Astrocyte (in vitro differentiated cells and primary cell): ENCODE measurements at places on chromosomes 3 and 15. TPM values are rescaled to one million over a fixed set of nuclear protein-coding genes. Genes with fewer than 3 reads are reported as not detected.

Gene SPG21
- total RNA-seq = 60.2 and 61.0 TPM in 2 replicates

Gene BCL2A1
- not detected in 2 replicates for total RNA-seq

Gene UTS2B
- total RNA-seq = 0.75 TPM in 1 of 2 replicates, not detected in the other

Gene GRAMD1C
- 3.7 TPM in 2 replicates for total RNA-seq

Gene RTP3
- total RNA-seq = not detected in 2 replicates

Gene BLM
- total RNA-seq = 2.8 and 3.7 TPM in 2 replicates

Gene PGBD4
- total RNA-seq = 1.4 TPM in 2 replicates

Gene RTP4
- total RNA-seq = 1.2 TPM in 2 replicates

Gene CCR9
- not detected in 2 replicates for total RNA-seq

Gene RLBP1
- not detected in 2 replicates for total RNA-seq

Gene SERPINI1
- 34.4 and 45.0 TPM in 2 replicates for total RNA-seq

Gene LEKR1
- 0.27 and 0.43 TPM in 2 replicates for total RNA-seq

Gene NR1I2
- total RNA-seq = not detected in 2 replicates

Gene IGSF11
- total RNA-seq = 0.22 and 0.39 TPM in 2 replicates
